ENCODE measurements at places on chromosomes 11 and 22. TPM values are rescaled to one million over a fixed set of nuclear protein-coding genes. Genes with fewer than 3 reads are reported as not detected.

SLC22A12 gene
- not detected for total RNA-seq

TRIM77 gene
- total RNA-seq = not detected

ESAM gene
- total RNA-seq = not detected

CCDC73 gene
- total RNA-seq = not detected

HPX gene
- 0.63 TPM for total RNA-seq

KCNQ1 gene
- total RNA-seq = 1.2 TPM

UBQLN3 gene
- not detected for total RNA-seq

VPS37C gene
- total RNA-seq = 19.4 TPM

MS4A10 gene
- not detected for total RNA-seq

RAG1 gene
- 1.4 TPM for total RNA-seq

CFAP68 gene
- 15.8 TPM for total RNA-seq

GLB1L3 gene
- 33.1 TPM for total RNA-seq

OR52E1 gene
- total RNA-seq = not detected

FLRT1 gene
- 0.54 TPM for total RNA-seq

MRGPRF gene
- total RNA-seq = 10.8 TPM

ATG13 gene
- total RNA-seq = 71.1 TPM

SMPD1 gene
- total RNA-seq = 0.70 TPM

ASPHD2 gene
- total RNA-seq = 10.0 TPM

OVCH2 gene
- 0.42 TPM for total RNA-seq

C1QTNF5 gene
- total RNA-seq = 1.9 TPM

TEAD1 gene
- 103 TPM for total RNA-seq
